Stimulated activated CD4-positive, alpha-beta T cell treated with anti-CD3 and anti-CD28 coated beads, TNF-alpha, amount 100 ng/mL, for 24 hours (primary cell): ENCODE measurements at places on chromosomes 7 and 10.

GRCh38 chr10:132320654-132321469 is 11.1 kb upstream of the LRRC27 start:
- no peak for DNase-seq

GRCh38 chr10:64444163-64444562 is 923.0 kb downstream of the REEP3 start:
- DNase-seq = no peak

DNA sequence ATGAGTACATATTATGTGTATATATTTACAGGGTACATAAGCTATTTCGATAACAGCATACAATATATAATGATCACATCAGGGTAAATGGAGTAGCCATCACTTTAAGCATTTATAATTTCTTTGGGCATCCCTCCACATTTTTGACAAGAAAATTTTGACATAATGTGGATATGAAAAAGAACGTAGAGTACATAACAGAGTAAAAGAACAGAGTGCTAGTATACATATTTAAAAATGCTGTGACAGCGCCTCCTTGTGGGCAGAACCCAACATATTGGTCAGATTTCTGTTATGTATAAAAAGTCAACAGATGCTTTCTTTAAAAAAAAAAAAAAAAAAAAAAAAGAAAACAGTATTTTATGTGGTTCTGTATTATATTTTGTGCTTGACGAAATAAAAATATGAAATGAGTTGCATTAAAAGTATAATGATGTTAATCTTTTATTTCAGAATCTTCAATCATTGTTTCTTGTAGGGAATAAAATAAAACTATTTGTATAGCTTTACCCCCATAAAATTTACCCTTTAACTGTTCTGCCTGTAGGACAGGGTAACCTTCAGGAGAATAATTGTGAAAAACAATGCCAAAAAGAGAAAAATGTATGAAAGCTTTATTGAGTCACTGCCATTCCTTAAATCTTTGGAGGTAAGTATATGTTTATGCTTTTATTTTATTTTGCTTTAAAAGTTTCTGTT is 18.3 kb upstream of the HBP1 start:
- peak; percentile 59 for DNase-seq

DNA sequence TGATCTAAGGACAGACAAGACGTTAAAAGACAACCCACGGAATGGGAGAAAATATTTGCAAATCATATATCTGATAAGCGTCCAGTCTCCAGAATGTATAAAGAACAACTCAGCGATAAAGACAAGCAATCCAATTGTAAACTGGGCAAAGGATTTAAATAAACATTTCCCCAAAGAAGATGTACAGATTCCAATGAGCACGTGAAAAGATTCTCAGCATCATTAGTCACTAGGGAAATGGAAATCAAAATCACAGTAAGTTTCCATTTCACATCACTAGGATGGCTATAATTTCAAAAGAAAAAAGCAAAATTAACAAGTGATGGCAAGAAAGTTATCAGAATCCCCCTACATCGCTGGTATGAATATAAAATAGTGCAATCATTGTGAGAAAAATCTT is 316.1 kb downstream of the SFMBT2 start:
- no peak for DNase-seq

DNA sequence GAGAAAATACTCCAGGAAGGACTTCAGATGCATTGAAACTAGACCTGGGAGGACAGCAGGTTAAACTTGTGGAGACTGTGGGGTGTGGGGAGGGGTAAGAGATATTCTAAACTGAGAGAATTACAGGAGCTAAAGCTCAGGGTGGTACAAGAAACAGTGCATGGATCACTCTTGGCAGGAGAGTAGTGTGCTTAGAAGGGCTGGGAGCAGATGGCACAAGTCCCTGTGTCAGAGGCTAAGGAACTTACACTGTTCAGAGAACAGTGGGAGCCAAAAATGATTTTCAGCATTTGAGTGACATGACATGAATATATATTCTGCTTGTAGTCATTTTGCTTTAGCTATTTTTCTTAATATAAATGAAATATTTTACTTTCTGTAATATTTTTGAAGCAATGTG is 36.0 kb upstream of the LAMB1 start:
- no peak for DNase-seq

DNA sequence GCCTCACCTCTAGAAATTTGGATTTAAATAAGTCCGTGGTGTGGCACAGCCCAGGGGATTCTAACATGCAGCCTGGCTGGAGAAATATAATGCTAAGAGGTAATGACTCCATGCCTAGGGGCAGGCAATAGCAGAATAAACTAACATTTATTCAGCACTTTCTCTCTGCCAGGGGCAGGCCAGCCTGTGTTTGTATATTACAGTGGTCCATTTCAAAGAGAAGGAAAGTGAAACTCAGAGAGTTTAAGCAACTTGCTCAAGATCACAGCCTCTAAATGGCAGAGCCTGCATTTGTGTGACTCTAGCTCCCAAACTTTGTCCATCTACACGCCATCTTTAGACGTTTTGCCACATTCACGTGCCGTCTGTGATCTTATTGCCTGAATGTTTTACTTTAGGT is 6.7 kb upstream of the LRRC18 start:
- no peak for DNase-seq

DNA sequence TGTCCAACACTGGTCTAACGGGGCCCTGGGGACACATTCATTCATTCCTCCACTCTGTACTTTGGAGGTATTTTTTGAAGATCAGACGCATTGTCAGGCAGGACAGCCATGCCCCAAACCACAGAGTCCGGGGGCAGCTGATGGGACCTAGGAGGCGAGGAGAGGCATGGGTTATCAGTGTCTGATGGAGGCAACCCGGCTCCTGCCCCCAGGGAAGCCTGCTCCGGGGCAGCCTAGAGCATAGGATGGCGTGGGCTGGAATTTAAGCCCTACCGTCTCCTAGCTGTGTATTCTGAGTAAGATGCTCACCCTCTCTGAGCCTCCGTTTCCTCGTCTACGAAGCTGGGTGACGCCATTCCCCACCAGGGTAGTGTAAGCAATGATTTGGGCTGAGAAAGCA is 55.4 kb upstream of the ELN start:
- DNase-seq = no peak

DNA sequence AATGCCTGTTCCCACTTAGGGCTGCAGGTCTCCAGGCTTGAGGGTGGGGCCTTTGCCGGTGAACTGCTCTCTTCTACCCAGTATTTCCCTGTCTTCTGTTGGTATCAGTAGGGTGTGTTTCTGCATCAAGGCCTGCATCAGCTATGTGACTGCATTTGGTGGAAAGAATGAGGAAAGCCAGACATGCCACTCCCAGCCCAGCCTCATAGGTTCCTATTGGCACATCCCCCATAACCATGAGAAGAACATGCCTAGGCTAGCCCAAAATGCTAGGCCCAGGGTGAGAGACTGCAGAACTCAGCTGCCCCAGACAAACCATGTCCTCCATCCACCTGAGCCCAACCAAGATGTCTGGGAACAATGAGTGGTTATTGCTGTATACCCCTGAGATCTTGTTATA is 380.3 kb upstream of the ADARB2 start:
- DNase-seq = no peak

DNA sequence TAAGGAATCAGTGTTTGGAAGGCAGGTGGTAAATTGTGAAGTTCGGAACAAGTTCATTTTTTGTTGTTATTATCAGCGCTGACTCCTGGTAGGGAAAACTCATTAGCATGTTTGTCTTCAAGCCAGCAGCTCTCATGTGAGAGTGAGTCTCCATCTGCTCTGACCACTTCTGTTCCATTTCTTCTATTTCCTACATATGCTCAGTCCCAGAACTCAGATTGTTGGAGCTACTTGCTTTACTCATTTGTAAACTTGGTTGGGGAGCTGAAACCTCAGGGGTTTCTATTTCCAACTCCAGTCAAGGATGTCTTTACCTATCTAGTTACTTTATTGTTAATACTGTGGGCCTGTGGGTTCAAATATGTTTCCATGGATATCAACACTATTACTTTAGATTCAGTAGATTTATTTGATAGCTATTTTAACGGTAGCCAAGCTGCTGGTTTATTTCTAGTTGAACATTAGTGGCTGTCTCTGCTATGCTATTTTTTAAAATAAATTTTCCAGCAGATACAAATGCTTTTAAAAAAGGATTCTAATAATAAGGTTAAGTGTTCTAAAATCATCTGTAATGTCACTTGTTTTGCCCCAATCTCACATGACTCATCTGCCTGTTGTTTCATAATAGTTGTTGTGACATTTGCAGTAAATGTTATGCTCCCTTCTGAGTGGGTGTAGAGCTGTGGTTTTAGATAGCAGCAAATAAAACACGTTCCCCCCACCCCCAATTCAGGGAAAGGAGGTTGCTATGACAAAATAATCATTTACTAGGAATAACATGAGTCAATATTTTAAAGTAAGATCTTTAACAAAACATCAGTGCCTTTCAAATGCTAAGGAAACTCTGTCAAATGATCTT is 143.3 kb downstream of the HDAC9 start:
- no peak for DNase-seq

DNA sequence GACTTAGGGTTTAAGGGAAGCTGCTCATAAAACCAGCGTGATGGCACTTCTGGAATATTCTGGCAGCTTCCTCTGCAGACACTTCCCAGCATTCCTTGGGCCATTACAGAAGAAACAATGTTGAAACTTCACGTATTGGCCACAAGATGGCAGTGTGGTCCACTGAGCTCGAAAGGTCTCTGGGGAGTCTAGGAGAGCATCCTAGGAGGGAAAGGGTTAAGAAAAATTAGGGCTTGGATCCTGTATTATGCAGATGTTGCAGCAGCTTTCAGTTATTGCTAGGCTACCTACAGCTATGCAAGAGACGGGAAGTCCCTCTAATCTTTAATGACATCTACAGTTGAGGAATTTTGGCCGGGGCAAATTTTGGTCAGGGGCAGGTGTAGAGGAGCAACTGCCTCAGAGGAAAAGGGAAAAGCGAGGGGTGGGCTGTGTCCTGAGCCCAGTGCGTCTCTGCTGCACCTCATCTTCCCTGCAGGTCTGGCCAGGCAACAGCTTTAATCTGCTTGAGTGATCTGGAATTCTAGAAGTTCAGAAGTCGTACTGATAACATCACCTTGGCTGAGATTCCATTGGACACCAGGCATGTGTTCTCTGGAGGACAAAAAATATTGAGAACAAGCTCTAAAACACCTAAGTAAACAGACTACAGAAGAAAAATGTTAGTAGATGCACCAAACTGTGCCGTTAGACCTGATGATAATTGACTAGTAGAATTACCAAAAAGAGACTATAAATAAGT is 220.8 kb upstream of the PRSS58 start:
- no peak for DNase-seq

DNA sequence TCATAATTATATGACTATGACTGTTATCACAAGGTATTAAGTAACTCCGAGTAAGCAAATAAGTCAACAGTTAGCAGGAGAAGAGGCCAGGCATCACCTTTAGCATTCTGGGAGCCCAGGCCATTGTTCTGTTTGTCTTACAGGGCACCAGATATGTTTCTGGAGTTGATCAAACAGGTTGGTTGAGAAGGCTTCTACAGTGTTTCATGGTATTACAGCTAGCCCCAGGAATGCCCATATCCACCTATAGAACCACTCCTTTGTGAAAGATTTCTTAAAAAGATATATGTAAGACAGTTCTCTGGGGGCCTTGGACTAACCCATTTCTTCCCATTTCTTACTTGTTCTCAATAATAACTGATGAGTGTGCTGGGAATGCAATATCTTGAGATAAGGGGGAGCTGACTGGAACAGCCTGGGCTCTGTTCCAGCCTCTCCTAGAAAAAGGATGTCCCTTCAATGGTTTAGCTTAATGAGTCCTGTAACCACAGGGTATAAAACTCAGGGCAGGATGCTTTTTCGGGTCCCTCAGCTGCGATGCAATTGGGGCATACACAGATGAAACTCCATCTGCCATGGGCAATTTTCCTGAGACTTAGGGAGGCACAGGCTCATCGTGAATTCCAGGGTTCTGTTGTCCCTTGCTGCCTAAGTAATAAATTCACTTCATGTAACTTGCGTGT is 286.4 kb downstream of the BAMBI start:
- no peak for DNase-seq

- DNase-seq = no peak
These were observed 75.8 kb upstream of the IMMP2L start for GRCh38 chr7:111638078-111638477.

DNA sequence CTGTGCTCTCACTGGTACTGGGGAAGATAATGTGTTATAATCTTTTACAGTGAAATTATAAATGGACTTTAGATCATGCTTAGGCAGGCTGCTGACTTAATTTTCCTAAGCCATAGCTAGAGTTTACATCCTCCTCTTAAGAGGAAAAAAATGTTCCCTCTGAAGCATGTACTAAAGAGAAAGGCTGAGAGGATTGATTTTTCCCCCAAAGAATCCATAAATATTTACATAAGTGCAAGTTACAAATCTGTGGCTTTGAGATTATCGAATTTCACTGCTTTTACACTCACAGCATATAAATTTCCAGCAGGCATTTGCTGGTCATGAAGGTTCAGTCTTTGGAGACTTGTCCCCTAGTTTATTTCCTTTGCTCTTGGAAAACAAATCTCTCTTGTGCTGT is 43.7 kb downstream of the CREB5 start:
- DNase-seq = no peak

DNA sequence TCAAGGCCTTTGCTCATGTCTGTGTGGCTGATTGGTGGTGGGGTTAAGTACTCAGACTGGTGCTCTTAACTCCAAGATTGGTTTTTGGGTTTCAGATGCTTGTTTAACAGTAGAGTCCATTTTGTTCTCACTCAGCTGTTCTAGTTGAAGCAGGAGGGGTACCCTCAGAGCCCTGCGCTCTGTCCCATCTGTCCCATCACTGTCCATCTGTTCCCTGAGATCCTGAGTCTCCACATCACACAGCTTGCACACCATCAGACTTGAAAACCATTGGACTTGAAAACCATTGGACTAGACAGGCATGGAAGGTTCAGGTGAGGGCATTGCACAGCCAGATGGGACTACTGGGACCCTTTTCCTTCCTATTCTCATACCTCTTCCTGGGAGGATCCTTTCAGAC is 39.3 kb downstream of the TMEM178B start:
- no peak for DNase-seq

DNA sequence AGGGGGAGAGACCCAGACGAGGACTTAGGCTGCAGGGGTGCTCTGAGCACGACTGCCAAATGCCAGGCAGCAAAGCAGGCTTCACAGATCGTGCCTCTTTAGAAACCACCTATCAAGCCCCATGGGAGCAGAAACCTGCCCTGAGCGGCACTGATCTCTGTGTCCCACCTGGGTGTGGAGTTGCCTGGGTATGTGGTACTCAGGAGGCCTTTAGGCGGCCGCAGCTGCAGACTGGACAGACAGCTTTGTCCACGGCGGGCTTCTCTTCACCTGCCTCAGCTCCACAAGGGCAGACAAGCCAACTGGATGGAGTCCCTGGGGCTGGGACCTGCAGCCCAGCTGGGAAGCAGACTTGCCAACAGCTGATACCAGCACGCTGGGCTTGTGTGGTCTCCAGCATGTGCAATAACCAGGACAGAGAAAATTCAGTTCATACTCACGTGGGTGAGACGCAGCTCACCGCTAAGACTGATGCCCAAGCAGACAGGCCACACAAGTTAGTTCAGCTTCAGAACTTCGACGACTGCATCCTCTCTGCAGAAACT is 163.2 kb downstream of the EBF3 start:
- no peak for DNase-seq

GRCh38 chr10:25933653-25934608 is at the start of gene MYO3A:
TSS of gene MYO3A (plus strand) at chr10:25934229. CDS start at chr10:25952111, 17,882 bp downstream.
- DNase-seq = no peak
